ENCODE measurements at places on chromosomes 7 and 10.

DNA sequence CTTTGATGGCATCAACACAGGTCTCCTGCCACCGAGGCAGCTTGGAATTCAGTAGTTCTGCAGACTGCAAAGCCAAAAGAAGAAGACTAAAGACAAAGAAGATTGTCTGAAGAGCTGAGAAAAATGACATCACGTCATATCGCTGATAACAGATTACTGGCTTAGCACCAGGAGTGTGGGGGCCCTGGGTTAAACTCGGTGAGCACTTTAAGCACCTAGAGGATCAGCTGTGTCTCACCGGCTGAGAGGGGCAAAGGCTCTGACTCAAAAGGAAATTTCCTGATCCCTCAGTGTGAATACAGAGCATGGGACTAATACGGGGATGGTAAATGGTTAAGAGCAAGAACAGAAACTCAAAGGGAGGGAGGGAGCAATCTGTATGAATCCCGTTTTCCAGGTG is 30.7 kb downstream of the BRI3 start:
- no peak for DNase-seq

DNA sequence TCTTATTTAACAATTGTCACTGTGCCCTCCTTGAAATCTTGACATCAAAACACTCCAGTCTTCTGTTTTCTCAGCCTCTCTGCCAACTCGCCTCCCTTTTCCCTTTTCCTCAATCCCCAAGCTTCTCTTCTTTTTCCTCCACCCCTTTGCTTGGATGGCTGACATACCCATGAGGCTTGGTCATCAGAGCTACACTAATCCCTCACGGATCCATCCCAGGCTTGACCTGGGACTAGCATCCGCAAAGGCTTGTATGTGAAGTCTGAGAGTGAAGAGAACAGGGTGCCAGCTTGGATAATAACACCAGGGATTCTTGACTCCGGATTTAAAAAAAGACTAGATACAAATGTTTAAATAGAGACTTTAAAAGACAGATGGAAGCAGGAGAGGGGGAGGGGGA is 428.8 kb upstream of the C7orf33 start:
- no peak for DNase-seq

DNA sequence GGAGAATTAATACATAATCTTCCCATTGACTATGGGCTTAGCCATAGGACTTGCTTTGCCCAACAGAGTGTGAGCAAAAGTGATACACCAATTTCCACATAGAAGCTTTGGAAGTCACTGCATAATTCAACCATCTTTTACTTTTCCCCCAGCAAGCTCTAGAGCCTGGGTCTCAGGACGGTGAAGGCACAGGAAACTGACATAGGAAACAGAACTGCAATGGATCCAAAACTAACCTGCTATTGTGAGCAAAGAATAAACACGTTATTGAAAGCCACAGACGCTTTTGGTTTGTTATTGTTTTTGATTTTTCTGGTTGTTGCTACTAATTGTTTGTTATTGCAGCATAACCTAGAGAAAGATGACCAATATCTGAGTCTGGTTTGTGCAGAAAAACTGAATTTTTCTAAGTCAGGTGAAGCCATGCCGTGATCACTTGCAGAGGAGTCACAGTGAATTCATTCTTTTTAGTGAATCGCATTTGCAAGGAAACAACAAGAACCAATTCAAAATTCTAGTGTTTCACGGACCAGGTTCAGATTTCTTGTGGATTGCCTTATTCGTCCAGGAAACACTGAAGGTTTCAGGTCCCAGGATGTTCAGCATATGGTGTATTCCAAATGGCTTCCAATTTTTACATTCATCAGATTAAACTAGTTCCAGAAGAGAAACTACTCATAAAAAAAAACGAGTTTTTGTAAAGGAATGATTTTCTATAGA is 52.8 kb downstream of the CUBN start:
- DNase-seq, result no peak

DNA sequence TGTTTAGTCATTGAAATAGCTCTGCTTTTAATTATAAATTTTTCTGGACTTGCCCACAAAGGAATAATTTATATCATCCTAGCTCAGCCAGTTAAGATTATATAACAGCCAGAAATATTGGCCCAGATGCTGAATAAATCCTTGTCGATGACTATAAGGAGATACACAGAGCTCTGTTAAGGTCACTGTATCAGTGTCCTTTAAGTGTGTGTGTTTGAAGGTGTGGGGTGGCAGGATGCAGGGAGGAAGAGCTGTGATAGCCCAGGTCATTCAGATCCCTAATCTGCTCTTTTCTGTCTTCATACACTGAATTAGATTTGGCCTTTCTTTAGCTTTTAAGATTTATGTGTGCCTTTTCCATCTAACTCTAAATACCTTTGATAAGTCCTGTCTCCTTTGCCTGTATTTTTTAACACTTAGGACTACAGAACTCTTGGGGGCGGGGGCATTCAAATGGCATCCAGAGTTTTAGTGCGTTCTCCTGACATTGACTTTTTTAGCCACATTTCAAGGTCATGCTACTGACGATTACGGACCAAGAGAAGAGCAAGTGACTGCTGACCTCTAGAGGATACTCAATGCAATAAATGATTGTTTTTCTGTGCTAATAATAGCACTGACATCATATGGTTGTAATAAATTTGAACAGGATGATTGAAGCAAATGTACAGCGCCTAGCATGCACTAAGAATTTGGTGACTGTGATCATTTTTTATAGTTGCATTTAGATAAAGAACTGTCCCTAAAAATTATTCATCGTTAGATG is 172.3 kb downstream of the CACNB2 start:
- DNase-seq, result no peak

DNA sequence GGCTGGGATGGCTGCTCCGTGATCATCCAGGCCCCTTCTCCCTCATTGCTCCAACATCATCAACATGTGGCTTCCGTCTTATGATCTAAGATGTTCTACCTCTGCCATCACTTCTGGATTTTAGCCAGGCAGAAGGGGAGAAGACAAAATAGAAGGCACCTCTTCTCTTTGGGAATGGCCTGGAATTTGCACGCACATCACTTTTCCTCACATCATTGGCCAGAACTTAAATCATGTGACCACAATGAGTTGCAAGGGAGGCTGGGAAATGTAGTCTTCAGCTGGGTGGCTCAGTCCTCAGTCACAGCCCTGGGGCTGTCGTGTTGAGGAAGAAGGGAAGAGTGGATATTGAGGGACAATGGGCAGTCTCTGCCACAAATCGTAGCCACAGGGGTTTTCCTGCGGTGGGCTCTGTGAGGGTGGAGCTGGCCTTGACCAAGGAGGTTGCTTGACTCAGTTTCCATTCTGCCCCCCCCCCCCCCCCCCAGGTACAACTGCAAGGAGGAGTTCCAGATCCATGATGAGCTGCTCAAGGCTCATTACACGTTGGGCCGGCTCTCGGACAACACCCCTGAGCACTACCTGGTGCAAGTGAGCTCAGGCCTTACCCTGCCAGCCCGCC is 50.3 kb downstream of the PALD1 start:
- DNase-seq, result no peak

DNA sequence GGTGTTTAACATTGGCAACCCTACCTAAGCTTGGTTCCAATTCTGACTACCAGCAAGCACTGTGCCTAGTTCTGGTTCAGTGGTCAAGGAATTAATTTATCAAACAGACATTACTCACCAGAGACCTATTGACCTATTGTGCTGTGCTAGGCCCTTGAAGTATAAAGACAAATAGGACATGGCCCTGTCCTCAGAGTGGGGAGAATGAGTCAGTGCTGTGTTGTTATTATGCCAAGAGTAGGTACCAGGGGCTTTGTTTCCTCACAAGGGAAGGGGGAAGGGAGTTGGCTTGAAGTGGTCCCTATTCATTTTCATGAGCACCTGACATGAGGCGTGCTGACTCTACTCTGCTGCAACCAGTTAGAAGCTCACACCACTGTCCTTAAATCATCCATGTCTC is 62.6 kb upstream of the PLPP4 start:
- DNase-seq, result no peak

Measured in tibial artery (tissue), 4 donors.